ENCODE measurements at places on chromosomes 7 and 10.

GRCh38 chr10:117725993-117726392 lies 183.4 kb downstream of the EMX2 start:
- no peak for DNase-seq

DNA sequence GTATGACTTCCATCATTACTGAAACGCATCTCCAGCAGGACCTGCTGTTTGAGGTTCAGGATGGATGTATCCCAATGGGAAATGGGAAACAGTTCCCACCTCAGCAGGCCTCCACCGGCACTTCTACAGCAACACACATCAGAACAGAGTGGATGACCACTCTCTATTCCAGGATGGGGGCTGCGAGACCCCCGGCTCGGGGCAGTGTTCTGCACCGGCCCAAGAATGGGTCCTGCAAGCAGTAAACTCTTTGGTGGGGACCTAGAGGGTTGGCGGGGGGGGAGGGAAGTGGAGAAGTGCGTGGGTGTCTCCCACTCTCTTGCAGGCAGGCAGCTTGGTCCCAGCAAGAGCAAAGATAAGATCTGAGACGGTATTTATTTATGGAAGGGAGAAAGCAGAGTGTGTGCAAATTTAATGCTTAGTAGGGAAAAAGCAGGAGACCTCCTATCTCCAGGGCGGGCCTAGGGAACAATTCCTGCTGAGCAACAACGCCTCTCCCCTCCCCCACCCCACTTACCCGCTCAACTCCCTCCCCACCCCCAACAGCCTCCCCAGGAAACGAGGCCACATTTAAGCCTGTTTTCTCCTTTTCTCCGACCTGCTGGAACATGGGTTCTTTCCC lies 4.0 kb downstream of the SFMBT2 start:
- no peak for DNase-seq

GRCh38 chr10:86446987-86447386 lies 74.6 kb downstream of the WAPL start:
- DNase-seq, result no peak

GRCh38 chr7:74417419-74417971 lies 36.2 kb upstream of the GTF2IRD1 start:
- peak; percentile 63 for DNase-seq

- DNase-seq, result no peak
Observed at GRCh38 chr10:60960031-60960430, 16.0 kb upstream of the RHOBTB1 start.

DNA sequence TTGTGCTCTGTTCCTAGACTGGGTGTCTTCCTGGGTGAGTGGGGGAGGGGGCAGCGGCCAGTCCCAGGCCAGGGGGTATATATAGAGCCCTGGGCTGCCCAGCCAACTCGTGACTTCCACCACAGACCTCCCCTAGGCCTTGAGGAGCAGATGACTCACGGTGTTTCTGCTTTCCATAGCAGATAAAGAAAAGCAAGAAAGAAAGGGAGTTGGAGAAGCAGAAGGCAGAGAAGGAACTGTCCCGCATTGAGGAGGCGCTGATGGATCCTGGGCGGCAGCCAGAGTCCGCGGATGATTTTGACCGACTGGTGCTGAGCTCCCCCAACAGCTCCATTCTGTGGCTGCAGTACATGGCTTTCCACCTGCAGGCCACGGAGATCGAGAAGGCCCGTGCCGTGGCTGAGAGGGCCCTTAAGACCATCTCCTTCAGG lies 10.1 kb downstream of the CALHM2 start:
- peak; percentile 32 for DNase-seq

- peak; percentile 11 for DNase-seq
Observed at GRCh38 chr7:133081119-133081598, 731 bp downstream of the CHCHD3 start.

DNA sequence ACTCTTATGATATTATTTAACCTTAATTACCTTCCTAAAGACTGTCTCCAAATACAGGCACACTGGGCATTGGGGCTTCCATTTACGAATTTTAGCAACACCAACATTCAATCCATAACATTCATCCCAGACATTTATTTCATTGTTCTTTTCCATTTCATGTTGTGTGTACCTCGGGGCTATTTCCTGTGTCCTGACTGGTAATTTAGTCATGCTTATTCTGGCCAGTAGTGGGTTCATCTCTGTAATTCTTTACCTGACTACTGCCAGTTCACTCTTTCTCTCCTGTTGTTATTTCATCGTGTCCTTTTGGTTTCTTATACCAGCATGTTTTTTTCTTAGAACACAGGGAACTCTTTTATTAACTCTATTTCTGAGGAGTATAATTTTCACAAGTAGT lies 225.7 kb downstream of the PLXDC2 start:
- no peak for DNase-seq

GRCh38 chr7:152340161-152340560 lies 95.6 kb downstream of the KMT2C start:
- DNase-seq, result no peak

Measured in fibroblast of skin of scalp (primary cell).